Stimulated activated CD4-positive, alpha-beta T cell treated with anti-CD3 and anti-CD28 coated beads, TNF-alpha, amount 100 ng/mL, for 24 hours (primary cell): ENCODE measurements at places on chromosomes 2 and 18.

- no peak for DNase-seq
These were observed 96.7 kb downstream of the PMAIP1 start for GRCh38 chr18:59996370-59996966.

DNA sequence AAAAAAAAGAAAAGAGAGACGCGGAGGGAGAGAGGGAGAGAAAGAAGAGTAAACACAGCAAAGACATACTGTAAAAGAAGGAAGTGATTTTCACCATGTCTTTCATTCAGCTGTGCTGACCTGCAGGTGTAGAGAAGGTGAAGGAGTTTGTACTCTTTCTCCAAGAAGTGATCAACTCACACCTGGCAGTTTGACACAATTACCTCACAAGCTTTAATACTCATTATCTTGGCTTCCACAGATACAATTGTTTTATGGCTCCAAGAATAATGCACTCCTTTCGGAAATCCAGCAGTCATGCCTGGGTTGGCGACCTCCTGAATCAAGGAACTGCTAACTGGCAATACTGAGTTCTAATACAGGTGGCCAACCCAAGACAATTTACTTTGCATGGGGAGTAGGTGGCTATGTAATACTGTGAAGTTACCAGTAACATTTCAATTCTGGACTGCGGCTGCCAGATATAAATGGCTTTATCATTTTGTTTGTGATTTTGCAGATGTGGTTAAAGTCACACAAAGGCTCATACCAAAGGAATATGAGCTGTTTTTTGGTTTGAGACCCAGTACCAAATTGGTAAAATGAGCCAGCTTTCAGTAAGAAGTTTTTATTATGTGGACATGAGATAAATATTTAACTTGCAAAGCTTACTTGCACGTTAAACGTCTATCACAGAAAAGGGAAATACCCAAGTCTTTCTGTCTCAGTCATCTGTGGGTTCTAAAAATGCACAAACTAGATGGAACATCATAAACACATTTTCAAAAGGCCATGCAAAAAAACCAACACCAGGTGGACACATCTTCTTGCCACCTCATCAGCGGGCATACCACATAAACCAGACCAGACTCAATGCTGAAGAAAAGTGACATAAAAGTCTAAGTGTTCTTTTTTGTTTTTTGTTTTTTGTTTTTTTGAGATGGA is 69.3 kb downstream of the NCKAP5 start:
- no peak for DNase-seq

DNA sequence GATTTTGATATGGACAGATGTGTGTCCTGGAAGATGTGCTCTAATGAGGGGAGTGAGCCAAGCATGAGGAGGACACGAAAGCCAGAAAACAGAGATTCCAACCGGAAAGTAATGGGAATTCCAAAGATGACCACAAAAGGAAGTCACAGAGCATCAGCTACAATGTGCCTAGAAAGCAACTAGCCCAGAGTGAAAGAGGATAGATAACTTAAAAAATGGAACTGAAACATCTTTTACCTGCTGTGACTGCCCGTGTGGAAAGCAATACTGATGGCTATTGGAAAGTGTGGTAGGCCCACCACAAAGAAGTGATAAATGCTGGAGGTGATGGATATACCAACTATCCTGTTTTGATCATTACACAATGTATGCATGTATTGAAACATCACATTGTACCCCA is 21.6 kb downstream of the DNMT3A start:
- no peak for DNase-seq

DNA sequence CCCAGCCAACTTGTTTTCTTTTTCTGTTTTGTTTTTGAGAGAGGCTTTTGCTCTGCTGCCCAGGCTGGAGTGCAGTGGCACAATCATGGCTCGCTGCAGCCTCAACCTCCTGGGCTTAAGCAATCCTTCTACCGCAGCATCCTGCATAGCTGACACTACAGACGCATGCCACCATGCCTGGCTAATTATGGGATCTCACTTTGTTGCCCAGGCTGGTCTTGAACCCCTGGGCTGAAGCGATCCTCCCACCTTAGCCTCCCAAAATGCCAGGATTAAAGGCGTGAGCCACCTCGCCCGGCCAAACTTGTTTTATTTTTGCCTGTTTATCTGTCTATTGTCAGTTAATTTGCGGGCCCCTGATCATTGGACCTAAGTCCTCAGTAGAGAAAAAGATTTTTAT is 61.6 kb upstream of the MSH6 start:
- no peak for DNase-seq

DNA sequence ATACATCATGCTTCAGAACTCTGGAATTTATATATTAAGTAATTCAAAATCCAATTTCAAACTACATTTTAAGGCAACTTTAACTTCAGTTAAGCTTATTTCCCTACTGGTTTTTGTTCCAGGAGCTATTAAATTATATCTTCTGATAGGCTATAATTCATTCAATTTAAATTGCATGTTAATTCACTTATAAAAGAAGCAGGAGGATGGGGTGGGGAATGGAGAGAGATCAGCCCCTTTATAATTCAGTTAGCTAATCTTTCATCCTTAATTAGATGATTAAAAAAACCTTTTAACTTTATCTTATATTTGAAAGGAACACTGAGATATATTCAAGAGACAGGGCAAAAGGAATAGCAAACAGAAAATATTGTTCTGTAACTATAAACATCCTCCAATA is 86.8 kb downstream of the AKAIN1 start:
- no peak for DNase-seq

GRCh38 chr2:14633461-14634181 is 1.1 kb downstream of the LRATD1 start:
- DNase-seq, result no peak

DNA sequence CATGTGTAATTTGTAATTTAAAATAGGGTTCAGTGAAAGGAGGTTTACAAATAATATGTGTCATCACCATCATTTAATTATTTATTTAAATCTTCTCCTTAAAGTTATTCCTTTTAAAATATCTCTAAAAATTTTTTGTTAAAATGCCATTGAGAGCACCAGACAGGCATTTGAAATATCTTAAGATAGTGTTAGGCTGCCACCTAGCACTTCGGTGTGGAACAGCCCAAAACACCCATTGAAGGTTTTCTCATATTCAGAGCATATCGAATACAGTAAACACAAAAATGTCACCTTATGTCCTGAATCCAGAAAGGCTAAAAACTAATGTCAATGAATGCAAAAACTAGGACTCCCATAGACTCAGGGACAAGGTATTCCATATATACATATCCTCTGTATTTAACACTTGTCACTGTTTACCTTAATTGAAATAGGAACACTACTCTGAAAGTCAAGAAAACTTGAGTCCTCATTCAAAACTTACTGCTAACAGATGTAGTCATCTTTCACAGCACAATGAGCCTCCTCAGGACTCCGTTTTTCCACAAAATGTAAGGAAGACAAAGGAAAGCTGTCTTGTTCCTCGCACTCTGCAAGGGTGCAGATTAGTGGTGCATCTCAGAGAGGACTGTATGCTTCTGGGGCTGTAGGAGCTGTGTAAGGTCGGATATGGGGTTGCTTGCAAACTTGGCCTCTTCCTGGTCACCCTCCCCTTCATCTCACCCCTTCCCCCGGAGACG is 329.5 kb downstream of the PAX3 start:
- DNase-seq, result no peak

GRCh38 chr2:184543832-184544231 is 54.5 kb upstream of the ZNF804A start:
- DNase-seq, result no peak

- DNase-seq, result peak; percentile 35
These were observed at the start of gene ADCY3 for GRCh38 chr2:24920098-24920808. Gene ADCY3 (minus strand): TSS chr2:24920237. CDS start chr2:24918987, 1,250 bp downstream.

DNA sequence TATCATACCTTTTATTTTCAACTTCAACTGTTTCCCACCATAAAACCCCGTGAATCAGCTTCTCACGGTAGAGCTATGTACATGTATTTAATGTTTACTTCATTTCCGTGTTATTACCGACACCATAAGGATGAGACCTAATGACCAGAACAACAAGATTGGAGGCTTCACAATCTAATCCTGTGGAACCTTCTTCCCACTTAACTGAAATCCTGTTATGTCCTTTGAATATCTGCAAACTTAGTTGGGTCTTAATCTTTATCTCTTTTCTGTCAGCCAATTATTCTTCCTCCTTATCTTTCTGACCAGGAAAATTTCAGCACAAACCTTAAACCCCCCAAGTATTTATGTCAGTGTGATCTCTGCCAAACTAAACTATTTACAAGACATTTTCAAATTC is 214.4 kb downstream of the TMX3 start:
- DNase-seq, result no peak

GRCh38 chr18:48996901-48997463 is 46.2 kb upstream of the SMAD7 start:
- DNase-seq, result no peak

- DNase-seq, result no peak
These were observed 61.3 kb downstream of the MCFD2 start for GRCh38 chr2:46854260-46854659.

DNA sequence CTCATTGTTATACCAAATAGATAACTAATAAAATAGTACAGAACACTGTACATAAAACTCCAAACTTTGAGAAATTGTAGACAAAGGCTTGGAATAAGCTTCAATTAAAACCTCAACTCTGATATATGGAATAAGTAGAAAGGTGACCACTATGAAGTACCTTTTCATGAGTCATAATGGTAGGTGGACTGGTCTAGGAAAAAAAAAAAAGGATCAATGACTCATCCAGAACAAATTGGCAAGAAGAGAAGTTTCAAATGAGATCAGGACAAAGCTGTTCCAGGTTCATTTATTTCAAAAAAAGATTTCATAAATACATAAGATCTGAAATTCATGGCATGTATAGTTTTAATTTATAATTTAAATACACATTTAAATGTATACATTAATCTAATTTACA is 769.7 kb downstream of the SUCLG1 start:
- no peak for DNase-seq

- no peak for DNase-seq
These were observed 405.8 kb downstream of the TMEM182 start for GRCh38 chr2:103167599-103167998.

GRCh38 chr2:152729844-152730243 is 11.4 kb downstream of the ARL6IP6 start:
- no peak for DNase-seq

GRCh38 chr2:186835628-186836027 is 13.3 kb downstream of the ZSWIM2 start:
- DNase-seq, result no peak

GRCh38 chr2:233353101-233353768 is 1.1 kb upstream of the DGKD start:
- no peak for DNase-seq

DNA sequence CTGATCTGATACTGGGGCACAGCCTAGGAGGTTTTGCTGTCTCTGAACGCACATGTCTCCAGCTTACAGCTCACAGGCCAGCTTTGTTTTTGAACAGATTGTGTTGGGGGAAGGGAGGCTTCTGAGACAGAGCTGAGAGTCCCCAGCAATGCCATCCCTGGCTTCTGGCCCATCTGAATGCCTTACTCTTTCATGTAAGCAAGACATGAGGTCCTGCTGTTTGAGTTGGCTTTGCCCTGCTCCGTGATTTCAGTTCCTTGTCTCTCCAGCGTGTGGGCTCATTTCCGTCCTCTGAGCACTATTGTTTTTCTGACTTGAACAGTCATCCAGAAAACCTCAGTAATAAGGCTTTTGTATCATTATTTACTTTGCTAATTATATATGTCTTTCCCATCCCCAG is 194.9 kb upstream of the TNP1 start:
- DNase-seq, result no peak

DNA sequence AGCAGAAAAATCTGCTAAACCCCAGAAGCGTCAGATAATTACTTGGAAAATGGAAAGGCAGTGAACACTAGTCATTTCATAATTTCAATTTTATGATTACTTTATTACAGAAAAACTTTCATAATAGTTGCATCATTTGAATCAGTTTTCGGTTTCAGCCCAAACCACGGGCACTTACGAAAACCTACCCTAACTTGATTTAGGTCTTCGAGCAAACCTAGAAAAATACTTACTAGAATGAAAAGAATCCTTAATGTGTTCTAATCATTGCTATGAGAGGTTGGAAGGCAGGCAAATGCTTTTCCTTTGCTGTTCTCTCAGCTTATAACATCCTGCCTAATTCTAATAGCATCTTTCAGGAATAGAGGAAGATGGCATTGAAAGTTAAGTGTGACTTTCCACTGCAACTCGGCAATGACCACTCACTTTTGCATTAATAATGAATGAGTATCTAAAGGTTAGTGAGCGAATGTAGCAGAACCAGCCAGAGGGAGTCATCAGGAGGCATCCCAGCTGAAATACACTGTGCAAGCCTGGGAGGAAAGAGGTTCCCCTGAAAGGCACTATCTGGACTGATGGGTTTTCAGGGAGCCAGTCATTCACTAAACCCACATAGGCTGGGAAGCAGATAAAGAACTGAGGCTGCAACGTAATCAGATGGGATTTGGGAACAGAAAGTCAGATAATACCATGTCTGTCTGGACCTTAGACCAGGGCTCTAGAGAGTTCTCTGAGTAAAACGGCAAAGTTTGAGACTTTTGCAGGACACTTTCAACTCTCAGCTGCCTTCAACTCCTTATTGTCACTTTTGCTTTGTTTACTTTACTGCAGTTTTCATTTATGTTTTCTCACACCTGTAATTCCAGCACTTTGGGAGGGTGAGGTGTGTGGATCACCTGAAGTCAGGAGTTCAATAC is 520.8 kb downstream of the RNF144A start:
- DNase-seq, result no peak

DNA sequence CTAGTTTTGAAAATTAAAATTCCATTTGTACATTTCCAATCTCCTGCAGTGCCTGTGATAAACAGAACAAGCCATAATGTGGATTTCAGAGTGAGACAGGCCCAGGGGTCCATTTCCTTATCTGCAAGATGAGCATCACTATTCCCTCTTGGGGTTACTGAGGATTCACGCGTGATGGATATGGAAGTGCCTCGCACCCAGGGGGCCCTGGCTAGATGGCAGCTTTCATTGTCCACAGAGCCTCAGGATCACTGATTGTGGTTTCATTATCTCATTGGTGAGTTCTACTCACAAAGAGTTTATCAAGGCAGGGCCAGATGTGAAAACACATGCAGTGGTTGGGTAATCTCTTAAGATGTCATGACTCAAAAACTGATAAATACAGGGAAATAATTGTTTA is 11.6 kb downstream of the CNGA3 start:
- no peak for DNase-seq

DNA sequence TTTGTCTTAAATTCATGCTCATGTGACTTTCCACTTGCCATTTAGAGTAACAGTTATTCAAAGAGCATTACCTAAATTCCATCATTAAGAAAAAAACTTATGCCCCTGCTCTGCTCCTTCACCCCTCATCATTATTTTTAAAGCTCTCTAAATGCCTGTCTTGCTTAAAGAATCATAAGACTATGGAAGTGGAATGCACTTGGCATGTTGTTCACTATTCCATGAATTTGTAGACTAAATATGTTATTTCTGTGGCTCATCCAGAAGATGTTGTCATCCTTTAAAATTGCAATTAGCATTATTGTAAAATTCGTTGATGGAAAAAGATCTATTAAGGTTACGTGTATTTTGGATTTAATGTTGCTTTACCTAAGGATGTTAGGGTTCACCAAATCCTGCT is 61.8 kb downstream of the FMNL2 start:
- DNase-seq, result no peak
